HCEC 1CT (cell line): ENCODE measurements at places on chromosomes 2 and 18.

- DNase-seq = no peak
These were observed 3.7 kb upstream of the PCBP1 start for GRCh38 chr2:70083344-70084156.

DNA sequence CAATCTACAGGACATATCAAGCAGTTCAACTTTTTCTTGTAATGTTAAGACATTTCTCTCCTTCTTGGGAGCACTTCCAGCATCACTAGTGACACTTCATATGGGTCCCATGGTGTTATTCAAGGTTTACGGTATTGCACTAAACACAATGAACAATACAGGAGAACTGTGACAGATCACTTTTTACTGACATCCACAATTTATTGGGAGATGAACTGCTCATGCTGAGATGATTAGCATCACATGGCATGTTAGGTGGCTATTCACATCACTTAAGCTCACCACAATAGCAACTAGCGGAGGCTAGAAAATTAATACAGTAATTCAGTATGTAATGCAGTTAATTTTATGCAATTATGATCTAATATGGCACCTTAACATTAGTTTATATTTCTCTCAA is 264.4 kb downstream of the ERBB4 start:
- no peak for DNase-seq

DNA sequence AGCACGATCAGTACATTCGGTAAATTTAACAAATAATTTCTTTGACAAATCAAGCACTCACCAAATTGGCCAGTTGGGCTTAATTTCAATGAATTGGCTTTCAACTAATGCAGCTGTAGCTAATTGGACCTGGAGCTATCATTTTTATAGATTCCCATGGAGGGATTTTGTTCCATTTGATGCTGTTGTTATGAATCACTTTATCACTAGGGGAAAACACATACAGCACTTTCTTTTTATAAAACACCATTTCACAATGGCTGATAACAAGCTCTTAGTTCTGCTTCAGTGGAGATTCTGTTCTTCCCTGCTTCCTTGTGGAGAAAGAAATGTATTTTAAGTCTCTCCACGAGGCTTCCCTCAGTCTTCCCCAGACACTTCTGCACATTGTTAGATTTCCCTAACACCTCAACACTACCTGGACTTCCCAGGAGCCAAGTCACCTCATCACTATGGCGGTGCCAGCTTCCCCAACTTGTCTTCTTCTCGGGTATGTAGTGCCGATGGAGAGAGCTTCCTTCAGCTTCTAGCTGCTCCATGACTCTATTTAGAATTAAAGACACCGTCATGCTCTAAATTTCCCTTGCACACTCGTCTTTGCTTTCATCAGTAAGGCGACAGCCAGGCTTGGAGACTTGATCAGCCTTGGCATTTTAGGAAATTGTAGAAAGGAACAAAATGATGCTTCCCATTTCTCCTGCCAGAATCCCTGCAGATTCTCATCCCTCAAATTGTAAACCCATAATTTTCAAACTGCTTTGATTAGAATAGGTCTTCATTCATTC is 72.0 kb downstream of the INPP5D start:
- no peak for DNase-seq

DNA sequence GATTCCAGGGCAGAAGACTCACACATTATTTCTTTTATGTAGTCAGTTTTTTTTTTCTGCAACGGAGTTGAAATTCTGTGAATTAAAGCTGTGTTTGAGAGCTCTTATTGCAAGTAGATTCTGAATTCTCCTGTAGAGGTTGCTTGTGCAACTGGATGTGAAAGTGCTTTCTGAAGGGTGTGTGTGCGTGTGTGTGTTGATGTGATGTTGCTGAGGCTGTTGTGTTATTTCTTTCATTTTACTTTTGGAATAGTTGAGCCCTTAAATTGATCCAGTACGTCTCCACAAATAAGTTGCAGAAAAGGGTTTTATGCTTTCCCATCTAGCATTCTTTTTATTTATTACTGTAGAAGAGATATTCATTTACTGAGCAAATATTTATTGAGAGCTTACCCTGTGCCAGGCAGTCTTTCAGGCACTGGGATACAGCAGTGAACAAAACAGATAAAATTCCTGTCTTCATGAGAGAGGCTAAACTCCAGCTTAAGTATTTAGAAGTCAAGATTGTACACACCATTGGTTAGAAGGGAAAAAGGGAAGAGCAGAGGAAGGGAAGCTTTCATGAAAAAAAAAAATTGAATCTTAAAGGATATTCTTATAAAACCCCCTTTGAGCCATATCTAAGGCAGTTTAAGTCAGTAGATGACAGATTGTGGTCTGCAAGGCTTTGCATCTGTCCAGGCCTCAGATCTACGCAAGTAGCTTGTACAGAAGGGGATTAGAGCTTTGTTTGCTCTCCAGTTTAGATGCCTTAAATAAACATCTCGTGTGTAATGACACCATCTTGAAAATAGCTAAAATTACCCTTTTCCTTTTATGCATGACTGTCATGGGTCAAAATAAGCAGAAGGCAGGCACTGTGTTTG is 58.2 kb downstream of the MYO1B start:
- DNase-seq = no peak

- DNase-seq = no peak
These were observed 36.8 kb downstream of the EML6 start for GRCh38 chr2:54760310-54760709.

DNA sequence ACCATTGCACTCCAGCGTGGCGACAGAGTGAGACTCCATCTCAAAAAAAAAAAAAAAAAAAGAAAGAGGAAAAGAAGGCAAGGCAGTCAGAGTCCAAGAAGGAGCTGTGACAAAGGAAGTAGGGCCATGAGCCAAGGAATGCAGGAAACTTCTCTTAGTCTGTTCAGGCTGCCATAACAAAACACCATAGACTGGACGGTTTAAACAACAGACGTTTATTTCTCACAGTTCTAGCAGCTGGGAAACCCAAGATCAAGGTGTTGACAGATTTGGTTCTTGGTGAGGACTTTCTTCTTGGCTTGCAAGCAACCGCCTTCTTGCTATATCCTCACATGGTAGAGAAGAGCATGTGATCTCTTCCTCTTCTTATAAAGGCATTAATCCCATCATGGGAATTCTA is 13.1 kb upstream of the SUMO1 start:
- no peak for DNase-seq

DNA sequence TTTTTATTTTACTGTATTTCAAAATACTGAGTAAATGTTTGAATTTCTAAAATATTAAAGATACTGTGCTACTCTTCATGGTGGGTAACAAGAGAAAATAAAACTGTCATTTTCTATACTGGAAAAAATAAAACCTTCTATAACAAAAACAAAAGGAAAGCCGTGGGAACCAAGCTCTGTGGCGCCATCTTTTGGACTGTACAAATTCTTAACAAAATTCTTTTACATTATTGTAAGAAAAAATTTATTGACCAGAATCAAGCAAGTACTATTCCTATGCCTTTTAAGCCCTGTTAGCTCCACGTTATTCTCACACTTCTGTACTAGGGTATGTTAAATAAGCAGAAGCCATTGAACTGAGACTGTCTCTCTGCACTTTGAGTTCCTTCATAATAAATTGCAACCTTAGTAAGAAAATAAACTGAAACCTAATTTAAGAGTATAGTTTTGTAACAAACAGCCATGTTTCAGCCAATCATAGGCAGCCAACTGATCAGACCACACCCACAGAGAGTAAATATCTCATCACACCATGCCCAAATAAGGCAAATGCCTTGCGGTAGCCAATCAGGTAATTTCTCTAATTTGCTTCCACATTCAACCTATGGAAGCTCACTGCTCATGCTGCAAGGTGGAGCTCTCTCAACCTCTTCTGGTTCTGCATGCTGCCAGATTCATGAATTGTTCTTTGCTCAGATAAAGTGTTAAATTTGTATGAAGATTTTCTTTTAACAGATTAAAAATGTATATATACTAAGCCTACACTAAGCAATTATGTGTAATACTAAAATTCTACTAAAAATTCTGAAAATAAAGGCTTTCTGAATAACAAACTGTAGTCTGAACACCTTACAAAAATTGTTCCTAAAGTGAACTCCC is 42.2 kb downstream of the HIBCH start:
- DNase-seq = peak; percentile 61

DNA sequence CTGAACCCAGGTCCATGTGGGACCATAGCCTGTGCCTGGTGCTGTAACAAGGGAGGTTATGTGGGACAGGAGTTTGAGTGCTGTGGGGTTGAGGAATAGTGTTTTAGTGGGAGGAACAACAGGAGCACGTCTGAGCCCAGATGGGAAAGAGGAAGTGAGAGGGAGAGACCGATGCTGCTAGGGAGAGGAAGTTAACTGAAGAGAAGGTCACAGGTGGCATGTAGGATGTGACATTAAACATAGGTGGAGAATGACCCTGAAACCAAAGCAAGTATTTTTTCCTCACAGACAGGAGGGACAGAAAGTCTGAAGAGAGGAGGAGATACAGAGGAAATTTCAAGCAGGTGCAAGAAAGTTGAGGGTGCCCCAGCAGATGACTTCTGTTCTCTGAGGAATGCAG is 87.8 kb downstream of the ACOXL start:
- no peak for DNase-seq

DNA sequence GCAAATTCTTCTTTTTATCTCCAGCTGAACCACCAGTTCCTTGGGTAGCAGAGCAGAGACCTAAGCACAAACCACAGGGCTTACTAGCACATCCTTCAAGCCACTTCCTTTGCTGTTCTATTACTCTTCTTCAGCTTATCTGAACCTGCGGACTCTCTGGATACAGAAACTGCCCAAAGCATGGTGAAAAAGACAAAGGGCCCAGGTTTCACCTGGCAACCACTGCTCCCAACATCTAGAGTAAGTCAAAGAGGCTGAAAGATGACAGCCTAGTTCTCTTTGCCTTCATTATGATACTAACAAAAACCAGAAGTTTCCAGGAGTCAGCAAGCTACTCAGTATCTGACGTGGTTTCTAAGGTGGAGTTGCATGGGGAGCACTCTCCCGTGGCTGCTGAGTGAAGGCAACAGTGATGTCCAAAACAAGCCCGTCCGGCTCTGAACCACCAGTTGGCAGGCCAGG is 43.4 kb downstream of the KANSL3 start:
- DNase-seq = no peak

GRCh38 chr18:66616523-66616983 is 12.7 kb upstream of the CDH19 start:
- no peak for DNase-seq

DNA sequence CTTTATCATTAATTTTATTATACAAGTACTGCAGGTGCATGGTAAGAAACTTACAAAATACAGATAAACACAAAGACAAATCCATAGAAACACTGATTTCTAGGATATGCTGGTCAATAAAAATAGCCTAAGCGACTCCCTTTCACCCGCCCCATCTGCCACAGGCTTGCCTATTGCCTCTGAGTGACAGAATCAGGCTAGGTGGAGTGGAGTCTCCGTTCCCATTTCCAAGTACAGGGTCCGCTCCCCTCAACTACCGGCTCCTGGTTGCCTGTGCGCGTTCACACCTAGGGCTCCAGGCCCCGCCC is 201 bp upstream of the TRAPPC12 start:
- DNase-seq = no peak

DNA sequence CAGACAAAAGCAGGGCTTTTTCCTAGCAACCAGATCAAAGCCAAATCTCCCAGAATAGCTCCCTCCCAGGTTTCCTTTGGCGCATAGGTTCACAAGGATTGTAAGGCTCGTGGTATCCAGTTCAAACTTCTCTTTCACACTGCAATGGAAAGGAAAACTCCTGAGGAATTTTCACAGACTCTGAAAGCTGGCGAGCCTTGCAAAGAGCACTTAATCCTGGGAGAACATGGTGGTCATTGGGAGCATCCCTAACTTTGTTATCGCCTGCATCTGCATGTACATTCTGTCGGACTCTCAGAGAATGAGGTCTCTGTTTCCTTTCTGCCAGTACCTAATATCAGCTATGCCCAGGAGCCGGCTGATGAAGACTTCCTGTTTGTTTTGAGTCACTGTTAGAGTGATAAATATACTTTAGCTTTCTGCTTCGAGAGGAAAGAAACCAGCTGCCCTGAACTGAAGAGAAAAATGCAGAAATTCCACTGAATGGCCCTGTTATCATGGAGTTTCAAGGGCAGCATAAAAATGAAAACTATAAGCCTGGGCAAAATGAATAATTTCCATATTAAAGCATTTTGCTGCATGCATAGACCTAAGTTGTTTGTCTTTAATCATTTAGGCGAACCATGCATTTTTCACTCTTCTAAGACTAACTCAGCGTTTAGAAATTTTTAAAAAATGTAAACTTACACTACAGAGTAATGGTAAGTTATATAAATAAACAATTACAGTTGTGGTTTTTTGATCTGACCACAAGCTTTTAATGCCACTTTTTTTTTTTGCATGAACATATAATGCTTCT is 76.4 kb upstream of the ZEB2 start:
- peak; percentile 75 for DNase-seq

GRCh38 chr2:74094291-74094690 is 53.4 kb downstream of the BOLA3 start:
- no peak for DNase-seq

- DNase-seq = no peak
These were observed 234.7 kb downstream of the HRH4 start for GRCh38 chr18:24695168-24695567.

DNA sequence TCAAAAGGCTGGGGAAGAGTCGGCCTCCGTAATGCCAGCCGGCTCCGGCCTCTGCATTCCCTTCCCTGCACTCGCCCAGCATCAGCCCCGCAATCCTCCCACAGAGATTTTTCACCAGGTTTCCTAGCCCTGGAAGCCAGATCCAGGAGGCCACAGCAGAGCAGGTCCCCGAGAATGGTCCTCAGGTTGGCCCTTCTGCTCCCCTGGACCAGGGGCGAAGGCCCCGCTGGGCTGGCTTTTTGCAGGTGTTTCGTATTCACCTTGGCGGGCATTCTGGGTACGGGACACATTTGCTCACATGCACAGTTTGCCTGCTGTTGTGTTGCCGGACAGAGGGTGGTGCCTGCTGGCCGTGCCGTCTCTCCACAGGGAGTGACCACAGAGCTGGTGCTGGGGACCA is 309.5 kb downstream of the NDUFA10 start:
- DNase-seq = no peak

GRCh38 chr18:76622651-76623050 is 127.6 kb upstream of the ZNF516 start:
- DNase-seq = no peak

DNA sequence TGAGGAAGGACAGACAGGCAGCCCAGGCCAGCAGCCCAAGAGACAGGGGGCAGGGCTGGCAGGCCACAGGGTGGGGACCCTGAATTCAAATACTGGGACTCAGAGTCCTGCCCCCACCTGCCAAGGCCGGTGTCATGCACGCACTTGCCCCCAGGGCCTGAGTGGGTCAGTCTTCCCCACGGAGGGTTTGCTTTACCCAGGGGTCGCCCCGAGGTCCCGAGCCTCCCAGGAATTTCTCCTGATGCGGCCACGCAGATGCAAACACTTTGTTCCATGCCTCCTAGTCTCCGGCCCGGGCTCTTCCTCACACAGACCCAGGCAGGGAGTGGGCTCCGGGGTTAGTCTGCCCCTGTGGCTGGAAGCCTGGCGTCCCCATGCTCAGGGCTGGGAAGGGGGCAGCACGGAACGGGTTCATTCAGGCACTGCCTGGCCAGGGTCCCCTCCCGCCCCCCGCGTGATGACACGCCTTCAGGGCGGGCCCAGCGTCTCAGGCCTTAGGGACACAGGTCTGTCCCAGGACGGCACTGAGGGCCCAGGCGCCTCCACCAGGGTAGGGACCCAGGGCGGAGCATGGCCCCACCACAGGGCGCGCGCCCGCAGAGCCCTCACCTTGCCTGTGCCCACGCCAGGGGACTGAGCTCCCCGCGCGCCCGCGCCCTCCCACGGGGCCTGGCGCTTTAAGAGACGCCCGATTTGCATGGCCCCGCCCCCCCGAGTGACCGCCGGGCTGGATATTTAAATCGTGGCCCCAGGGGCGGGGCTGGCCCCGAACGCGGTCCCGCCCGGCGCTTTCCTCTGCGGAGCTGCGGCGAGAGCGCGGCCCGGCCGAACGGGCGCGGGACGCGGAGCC is at the start of gene SNED1:
TSS of gene SNED1 (plus strand) at position 763 of the 850 bp plus-strand sequence. CDS start 220 bp downstream, outside the sequence.
- peak; percentile 38 for DNase-seq

GRCh38 chr2:117785740-117786139 is 28.8 kb upstream of the DDX18 start:
- DNase-seq = peak; percentile 35
